HTR-8/SVneo (cell line): ENCODE measurements at places on chromosomes 7 and 10.
A peak's percentile ranks its signal among the peaks of the same experiment; 100 is the strongest.

DNA sequence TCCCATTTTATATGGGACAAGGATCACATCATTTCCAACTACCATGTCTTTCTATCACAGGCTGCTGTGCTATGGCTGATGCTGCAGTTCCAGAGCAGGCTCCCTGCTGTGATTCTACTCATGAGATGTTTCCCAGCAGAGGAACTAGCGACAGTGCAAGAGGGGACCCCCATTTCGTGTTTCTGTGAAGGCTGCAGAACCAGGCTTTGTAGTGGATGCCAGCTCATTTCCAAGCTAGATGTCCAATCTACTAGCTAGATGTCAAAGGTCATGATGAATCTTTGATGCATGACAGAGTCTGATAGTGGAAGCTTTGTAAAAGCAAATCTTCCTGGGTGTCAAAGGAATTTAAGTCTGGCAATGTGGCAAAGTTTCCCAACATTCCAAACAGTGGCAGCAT is 21.2 kb upstream of the MYO3A start:
- DNase-seq = no peak

GRCh38 chr10:94052866-94053791 is 59.4 kb downstream of the PLCE1 start:
- DNase-seq = no peak

GRCh38 chr7:22594020-22594419 is 94.0 kb upstream of the STEAP1B start:
- no peak for DNase-seq

DNA sequence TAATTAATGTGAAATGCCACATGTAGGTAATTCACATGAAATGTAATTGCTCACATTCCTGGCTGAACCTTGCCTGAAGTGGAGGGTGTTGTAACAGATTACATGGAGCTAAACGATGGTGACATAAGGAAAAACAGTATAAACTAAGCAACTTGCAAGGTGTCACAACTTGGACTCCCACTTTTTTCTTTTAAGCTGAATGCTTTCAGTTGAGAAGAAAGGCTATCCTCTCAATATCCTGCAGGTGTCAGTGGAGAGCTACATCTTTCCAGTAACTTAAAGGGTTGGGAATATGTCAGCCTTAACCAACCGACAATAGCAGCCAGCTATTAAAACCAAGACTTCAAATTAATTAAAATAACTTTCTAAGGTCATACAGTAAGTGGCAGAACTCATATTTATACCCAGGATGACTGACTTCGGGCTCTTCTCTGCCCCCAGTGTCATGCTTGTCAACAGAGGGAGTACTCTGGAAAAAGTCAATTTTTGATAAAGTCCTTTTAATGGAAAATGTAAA is 33.7 kb downstream of the NRBF2 start:
- DNase-seq = peak; percentile 52

GRCh38 chr7:90236721-90237289 is 8.2 kb upstream of the CFAP69 start:
- no peak for DNase-seq

- no peak for DNase-seq
These were observed 700.3 kb downstream of the NRG3 start for GRCh38 chr10:82575318-82575717.

GRCh38 chr10:83555264-83555663 is 584.0 kb upstream of the GHITM start:
- no peak for DNase-seq

GRCh38 chr10:50528206-50528605 is 95.5 kb downstream of the SGMS1 start:
- no peak for DNase-seq

GRCh38 chr7:7223250-7223649 is 40.9 kb downstream of the C1GALT1 start:
- DNase-seq = no peak

- DNase-seq = no peak
These were observed 54.8 kb downstream of the ASAH2B start for GRCh38 chr10:50794490-50794889.

DNA sequence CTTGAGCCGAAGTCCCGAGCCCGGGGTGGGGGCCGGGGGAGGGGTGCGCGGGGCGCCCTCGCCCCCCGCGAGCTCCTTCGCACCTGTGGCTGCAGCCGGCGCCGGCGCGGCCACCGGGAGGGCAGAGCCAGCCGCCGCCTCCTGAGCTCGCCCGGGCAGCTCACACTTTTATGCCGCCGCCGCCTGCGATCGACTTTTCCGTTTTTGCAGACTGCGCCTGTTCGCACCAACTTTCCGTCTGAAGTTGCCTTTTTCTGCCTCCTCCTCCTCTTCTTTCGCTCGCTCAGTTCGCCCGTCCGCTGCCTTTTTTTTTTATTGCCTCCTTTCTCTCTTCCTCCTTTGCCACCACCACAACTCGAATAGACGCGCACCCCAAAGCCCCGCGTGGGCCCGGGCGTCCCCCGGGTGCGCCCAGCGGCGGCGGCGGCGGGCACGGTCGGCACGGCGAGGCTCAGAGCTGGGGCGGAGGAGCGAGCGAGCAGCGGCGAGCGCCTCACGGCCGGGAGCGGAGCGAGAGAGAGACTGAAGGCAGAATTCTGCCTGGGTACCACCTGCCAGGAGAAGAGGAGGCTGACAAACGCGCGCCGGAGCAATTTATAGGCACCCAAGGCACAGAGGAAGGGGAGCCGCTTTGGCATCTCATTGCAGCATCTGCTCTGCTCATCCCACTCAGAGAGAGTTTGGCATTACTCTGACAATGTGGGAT is at the start of gene C1QL3:
TSS of gene C1QL3 (minus strand) at position 569 of the 706 bp plus-strand sequence. CDS start 814 bp downstream, outside the sequence.
- DNase-seq = no peak

- no peak for DNase-seq
These were observed 27.2 kb downstream of the INSIG1 start for GRCh38 chr7:155324918-155325235.

- no peak for DNase-seq
These were observed 294.4 kb upstream of the MYO3A start for GRCh38 chr10:25639646-25640045.

DNA sequence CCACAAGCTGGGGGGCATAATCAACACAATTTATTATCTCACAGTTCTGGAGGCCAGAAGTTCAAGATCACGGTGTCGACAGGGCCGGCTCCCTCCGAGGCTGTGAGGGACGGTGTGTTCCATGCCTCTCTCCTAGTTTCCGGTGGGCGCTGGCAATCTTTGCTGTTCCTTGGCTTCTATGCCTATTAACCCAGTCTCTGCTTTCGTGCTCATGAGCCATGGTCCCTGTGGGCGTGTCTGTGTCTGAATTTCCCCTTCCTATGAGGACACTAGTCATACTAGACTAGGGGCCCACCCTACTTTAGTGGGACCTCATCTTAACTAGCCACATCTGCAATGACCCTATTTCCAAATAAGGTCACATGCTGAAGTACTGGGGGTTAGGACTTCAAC is 29.4 kb downstream of the HIPK2 start:
- no peak for DNase-seq

GRCh38 chr7:7178906-7179305 is 3.4 kb upstream of the C1GALT1 start:
- no peak for DNase-seq

DNA sequence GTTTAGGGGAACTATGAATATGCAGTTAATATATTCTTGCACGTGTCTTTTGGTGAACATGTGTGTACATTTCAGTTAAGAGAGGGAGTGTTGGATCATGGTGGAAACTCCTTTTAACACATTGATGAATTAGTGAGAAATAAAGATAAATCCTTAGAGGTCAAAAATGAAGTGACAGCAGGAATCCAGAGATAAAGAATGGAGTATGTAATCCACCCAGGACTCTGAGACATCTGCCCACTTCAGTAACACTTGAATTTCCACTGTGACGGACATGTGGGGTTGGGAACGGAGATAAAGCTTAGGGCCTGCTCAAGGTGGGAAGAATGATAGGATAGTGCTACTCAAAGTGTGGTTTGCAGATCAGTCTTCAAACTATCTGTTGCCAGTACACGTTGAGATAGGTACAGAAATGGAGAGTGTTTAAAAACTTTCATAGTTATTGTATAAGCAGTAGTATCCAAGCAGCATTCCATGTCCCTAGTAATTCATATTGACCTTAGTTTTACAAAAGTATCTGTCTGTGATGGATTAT is 6.6 kb upstream of the RELN start:
- DNase-seq = no peak

DNA sequence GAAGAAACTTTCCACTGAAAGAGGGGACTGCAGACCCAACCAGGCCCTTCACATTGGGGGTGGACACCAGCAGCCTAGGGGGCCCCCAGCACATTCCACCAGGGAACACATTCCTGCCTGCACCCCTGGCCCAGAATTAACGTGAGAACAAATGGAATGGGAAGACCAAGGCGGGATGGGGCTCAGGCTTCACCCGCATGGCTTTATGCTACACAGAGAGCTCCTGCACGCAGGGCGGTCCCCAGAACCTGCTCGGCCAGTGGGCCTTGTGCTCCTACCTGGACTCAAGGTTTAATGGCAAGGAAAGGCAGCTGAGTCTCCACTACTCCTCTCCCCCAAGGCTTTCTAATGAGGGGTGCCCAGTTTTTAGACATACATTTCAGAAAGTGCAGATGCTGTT is 146.3 kb upstream of the GPR26 start:
- no peak for DNase-seq
